ENCODE measurements at places on chromosomes 3 and 15.
A peak's percentile ranks its signal among the peaks of the same experiment; 100 is the strongest.

DNA sequence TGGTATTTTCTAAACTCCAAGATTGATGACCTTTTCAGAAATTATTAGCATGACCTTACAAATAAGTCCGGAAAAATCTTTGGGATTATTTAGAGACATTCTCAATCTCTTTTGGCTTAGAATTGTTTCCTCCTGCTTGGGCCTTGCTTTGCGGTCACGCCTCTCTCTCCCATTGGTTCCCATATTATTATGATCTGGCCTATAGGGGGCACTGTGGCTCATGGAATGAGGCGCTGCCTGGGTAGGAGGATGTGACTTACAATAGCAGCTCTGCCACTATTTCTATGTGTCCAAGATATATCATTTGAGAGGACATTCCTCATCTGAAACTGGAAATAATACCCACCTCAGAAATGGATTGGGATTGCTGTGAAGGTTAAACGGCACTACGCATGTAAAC, 464.9 kb downstream of the MFSD1 start:
- DNase-seq: no peak
- H3K4me3 ChIP-seq: no peak overlapping the region
- no peaks in the 10 kb centered on the region for H3K36me3 ChIP-seq

- H3K4me3 ChIP-seq: no peak overlapping the region
- H3K27ac ChIP-seq: peak overlapping the region; percentile 28
- H3K36me3 ChIP-seq: peaks cover 12% of the 10 kb centered on the region
- DNase-seq: no peak
- H3K27me3 ChIP-seq: no peaks in the 10 kb centered on the region
- no peaks in the 10 kb centered on the region for H3K4me1 ChIP-seq
Observed at GRCh38 chr3:197189623-197190022, 108.8 kb downstream of the DLG1 start.

DNA sequence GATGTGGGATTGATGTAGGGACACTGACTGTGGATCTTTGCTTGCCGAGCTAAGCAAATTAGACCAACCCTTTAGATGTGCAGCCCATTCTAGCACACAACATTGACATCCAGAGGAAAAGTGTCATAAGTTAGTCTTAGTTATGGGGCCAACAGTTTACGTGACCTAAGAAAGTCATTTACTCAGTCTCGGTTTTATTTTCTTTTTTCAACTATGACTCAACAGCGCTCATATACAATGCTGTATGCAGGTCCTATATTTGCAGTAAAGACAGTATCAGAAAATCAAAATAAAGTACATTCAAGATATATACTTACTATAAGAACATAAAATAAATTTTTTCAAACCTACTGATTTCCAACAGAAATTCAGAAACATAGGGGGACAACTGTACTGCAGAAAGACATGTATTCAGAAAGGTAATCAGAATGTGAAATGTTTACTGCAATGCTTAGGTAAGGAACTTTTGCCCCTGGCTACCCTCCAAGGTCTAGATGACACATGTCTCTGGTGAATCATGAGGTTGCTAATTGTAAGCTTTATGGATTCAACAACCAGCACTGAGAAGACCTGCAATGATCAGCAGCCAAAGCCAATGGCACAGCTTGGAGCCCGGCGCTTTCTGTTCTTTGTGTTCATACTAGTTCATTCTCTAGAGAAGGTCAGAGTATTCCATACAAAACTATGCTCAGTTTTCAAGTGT, 317.5 kb upstream of the CNTN6 start:
- H3K27me3 ChIP-seq: no peaks in the 10 kb centered on the region
- no peaks in the 10 kb centered on the region for H3K36me3 ChIP-seq
- DNase-seq: no peak

GRCh38 chr3:134656211-134656800, 5.5 kb upstream of the KY start:
- H3K27ac ChIP-seq: no peak overlapping the region
- H3K4me3 ChIP-seq: no peak overlapping the region
- peaks cover 3% of the 10 kb centered on the region for H3K4me1 ChIP-seq
- H3K36me3 ChIP-seq: peaks cover 2% of the 10 kb centered on the region
- no peak for DNase-seq

GRCh38 chr15:73560501-73561117, 72.6 kb downstream of the NPTN start:
- peak; percentile 7 for DNase-seq
- H3K4me1 ChIP-seq: no peaks in the 10 kb centered on the region
- no peaks in the 10 kb centered on the region for H3K27me3 ChIP-seq
- H3K36me3 ChIP-seq: peaks cover 33% of the 10 kb centered on the region
- no peak overlapping the region for H3K4me3 ChIP-seq
- no peak overlapping the region for H3K27ac ChIP-seq

GRCh38 chr3:136670166-136670565, 82.0 kb downstream of the STAG1 start:
- peaks cover 23% of the 10 kb centered on the region for H3K4me1 ChIP-seq
- peaks cover 11% of the 10 kb centered on the region for H3K36me3 ChIP-seq
- H3K27ac ChIP-seq: no peak overlapping the region
- H3K27me3 ChIP-seq: no peaks in the 10 kb centered on the region
- DNase-seq: no peak

DNA sequence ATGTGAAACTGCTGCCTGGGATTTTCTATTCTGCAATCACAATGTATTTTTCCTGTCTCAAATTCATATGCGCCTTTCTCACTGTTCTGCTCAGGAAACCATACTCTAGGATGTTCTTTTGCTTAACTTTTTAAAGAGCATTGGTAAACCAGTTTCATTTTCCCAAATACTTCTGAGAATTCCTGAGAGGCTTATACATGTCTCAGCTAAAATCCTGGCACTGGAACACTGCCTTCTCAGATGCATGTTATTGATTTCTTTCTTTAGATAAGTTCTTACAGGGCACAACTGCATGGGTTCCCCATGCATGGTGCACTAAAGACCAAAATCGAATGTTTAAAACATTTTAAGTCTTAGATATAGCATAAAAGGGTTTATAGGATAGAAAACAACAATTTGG, 178.3 kb upstream of the PLSCR5 start:
- no peak overlapping the region for H3K4me3 ChIP-seq
- no peaks in the 10 kb centered on the region for H3K4me1 ChIP-seq
- no peaks in the 10 kb centered on the region for H3K27me3 ChIP-seq
- no peak overlapping the region for H3K27ac ChIP-seq

GRCh38 chr15:62712455-62712839, 330.1 kb upstream of the TPM1 start:
- peaks cover 2% of the 10 kb centered on the region for H3K27me3 ChIP-seq
- H3K4me1 ChIP-seq: no peaks in the 10 kb centered on the region
- H3K36me3 ChIP-seq: no peaks in the 10 kb centered on the region
- no peak for DNase-seq
- no peak overlapping the region for H3K4me3 ChIP-seq

Measured in memory B cell (primary cell).